Stimulated activated CD4-positive, alpha-beta T cell treated with anti-CD3 and anti-CD28 coated beads, Interleukin-4, amount 100 ng/mL, for 4 hours (primary cell): ENCODE measurements at places on chromosomes 2 and 18.

DNA sequence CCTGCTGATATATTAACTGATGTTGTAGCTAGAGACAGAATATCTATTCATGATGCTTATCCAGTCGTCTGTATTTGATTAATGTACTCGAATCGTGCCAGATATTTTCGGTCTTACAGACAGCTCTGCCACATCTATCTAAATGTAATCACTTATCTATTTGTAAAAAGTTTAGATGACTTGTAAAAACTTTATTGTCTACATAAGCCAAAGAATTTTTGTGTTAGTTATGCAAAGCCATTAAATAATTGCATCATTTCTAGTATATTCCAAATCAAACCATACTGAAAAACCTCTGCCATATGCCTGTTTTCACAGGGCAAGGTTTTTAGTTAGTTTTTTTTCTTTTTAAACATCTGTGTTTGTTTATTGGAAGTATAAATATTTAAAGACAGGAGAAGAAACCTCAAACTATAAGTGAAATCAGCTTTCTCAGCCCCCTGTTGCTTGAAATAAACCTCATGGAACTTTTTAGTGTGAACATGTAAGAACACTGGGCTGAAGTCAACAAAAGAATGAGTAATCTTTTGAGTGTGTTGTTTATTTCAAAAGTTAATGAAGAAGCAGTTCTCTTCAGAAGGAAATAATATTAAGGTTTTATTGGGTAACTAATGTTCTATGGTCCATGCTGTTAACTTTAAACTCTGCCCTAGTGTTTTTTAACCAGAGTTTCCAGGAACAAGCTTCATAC is 657.6 kb upstream of the SYT4 start:
- DNase-seq: no peak

DNA sequence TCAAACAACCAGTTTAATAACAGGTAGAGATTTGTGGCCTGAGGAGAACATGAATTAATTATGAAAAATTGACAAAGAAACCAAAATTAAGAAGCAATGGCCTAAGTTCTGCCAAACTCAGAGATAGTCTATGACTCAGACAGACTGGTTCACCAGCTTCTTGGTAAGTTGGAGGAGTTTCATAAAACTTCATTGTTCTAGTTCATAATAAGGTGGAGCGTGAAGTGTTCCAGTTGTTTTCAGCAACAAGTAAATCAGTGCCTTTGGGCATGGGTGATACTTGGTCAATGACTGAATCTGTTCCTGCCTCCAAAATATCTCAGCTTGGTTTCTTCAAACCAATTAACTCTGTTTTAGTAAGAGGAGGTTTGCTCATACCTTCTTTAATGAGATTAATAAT is 40.0 kb downstream of the SLC40A1 start:
- no peak for DNase-seq

DNA sequence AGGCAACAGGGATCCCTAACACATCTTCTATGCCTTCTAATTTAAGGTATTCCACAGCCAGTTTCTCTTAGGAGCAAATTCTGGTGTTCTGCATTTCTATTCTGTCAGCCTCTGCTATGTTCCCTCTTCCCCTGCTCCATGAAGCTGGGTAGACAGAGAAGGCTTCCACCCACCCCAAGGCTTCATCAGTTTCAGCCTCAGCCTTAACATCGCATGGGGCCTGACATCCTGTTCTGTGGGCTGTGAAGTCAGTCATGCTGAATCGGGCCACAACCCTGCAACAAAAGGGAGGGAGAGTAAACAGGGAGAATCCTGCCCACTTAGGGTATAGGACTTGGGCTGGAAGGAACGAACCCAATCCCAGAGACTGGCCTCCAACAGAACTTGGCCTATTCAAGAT is 70.6 kb upstream of the PPM1B start:
- no peak for DNase-seq

GRCh38 chr2:98818164-98818563 is 87.2 kb upstream of the MGAT4A start:
- no peak for DNase-seq

GRCh38 chr18:26088487-26088886 is 1.9 kb downstream of the SS18 start:
- no peak for DNase-seq

GRCh38 chr2:168174756-168175155 is 72.6 kb downstream of the STK39 start:
- DNase-seq: no peak

- no peak for DNase-seq
These were observed 46.6 kb downstream of the SMAD2 start for GRCh38 chr18:47883771-47884413.

- no peak for DNase-seq
These were observed 76.6 kb upstream of the ZFP36L2 start for GRCh38 chr2:43302961-43303494.
